ENCODE measurements at places on chromosomes 2 and 18.

- no peaks in the 10 kb centered on the region for H3K36me3 ChIP-seq
- no peaks in the 10 kb centered on the region for H3K27me3 ChIP-seq
- no peak overlapping the region for H3K4me3 ChIP-seq
- no peaks in the 10 kb centered on the region for H3K4me1 ChIP-seq
- H3K27ac ChIP-seq: no peak overlapping the region
Measured at GRCh38 chr2:17190527-17190926, 327.7 kb downstream of the RAD51AP2 start.

GRCh38 chr18:32429402-32429801 is 41.3 kb downstream of the GAREM1 start:
- no peak overlapping the region for H3K4me3 ChIP-seq
- peaks cover 3% of the 10 kb centered on the region for H3K27me3 ChIP-seq
- no peak for DNase-seq
- no peaks in the 10 kb centered on the region for H3K4me1 ChIP-seq
- H3K27ac ChIP-seq: no peak overlapping the region
- no peaks in the 10 kb centered on the region for H3K36me3 ChIP-seq

GRCh38 chr18:75456199-75456631 is 28.7 kb upstream of the SMIM21 start:
- H3K4me1 ChIP-seq: peaks cover 7% of the 10 kb centered on the region
- no peak overlapping the region for H3K4me3 ChIP-seq
- no peaks in the 10 kb centered on the region for H3K36me3 ChIP-seq
- peaks cover 25% of the 10 kb centered on the region for H3K27me3 ChIP-seq

- H3K4me1 ChIP-seq: no peaks in the 10 kb centered on the region
- H3K36me3 ChIP-seq: no peaks in the 10 kb centered on the region
- DNase-seq: no peak
- no peaks in the 10 kb centered on the region for H3K27me3 ChIP-seq
- no peak overlapping the region for H3K4me3 ChIP-seq
- H3K27ac ChIP-seq: no peak overlapping the region
Measured at GRCh38 chr2:513981-514706, 163.1 kb downstream of the TMEM18 start.

- no peaks in the 10 kb centered on the region for H3K27me3 ChIP-seq
- no peak overlapping the region for H3K4me3 ChIP-seq
- H3K4me1 ChIP-seq: no peaks in the 10 kb centered on the region
Measured at GRCh38 chr2:216405588-216405987, 6.7 kb upstream of the SMARCAL1 start.

GRCh38 chr18:30469091-30469490 is 573.5 kb downstream of the DSC3 start:
- DNase-seq: no peak
- no peak overlapping the region for H3K27ac ChIP-seq
- no peaks in the 10 kb centered on the region for H3K4me1 ChIP-seq
- no peak overlapping the region for H3K4me3 ChIP-seq
- no peaks in the 10 kb centered on the region for H3K27me3 ChIP-seq
- H3K36me3 ChIP-seq: no peaks in the 10 kb centered on the region

GRCh38 chr2:46528880-46529279 is 49.5 kb downstream of the TMEM247 start:
- no peak overlapping the region for H3K27ac ChIP-seq
- H3K27me3 ChIP-seq: no peaks in the 10 kb centered on the region
- no peak for DNase-seq
